ENCODE measurements at places on chromosomes 11 and 22. TPM values are rescaled to one million over a fixed set of nuclear protein-coding genes. Genes with fewer than 3 reads are reported as not detected.

DNA sequence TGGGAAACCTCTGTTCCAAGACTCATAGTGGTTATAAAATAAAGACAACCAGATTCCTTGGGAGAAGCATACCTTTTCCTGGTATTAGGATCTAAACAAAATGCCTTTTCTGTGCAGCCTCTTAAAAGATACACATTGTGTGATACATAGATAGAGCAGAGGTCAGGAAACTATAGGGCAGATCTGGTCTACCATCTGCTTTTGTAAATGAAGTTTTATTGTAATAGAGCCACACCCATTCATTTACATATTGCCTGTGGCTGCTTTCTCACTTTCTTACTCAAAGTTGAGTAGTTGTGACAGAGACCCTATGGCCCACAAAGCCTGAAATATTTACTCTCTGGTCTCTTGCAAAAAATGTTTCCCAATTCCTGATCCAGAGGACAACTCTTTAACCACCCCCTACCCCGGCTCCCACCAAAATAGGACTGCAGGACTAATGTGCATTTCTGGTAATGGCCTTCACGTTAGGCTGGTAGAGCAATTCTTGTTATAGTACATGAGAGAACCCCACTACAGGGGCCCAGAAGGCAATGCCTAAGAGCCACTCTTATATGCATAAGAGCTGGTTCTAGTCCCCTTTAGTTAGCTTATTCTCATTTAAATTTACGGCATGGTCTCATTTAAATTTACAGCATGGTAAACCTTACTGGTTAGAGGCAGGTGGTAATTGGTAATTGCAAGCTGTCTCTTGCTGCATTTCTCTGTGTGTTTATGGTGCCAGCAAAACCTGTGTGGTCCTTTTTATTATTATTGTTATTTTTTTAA, 76.8 kb upstream of the YWHAH start:
- DNase-seq, result no peak

- no peak for DNase-seq
These were observed 3.2 kb upstream of the POGLUT3 start for GRCh38 chr11:108501396-108501795.

DNA sequence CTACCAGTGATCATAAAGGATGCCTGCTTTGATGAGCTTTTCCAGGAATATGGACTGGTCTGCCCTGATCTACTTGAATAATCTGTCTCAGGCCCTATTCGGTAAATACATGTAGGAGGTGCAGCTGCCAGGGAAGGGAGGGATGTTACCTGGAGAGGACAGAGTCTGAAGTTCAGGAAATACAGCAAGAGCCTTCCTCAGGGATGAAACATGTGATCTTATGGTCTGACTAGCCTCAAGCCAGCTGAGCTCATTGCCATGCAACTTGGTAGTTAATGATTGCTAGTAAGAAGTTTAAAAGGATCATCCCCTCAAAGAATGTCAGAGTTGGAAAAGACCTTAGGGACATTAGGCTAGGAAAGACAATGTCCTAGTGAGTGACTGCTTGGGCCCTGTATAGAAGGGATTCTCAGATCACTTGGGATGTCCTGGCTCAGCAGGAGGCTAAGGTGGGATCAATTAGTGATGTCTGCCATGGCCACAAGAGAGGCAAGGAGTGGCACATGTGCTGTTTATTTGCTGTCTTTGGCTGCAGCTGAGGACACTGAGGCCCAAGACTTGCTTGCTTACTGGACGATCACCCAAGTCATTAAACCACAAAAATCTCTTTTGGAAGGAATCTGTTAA, 18.5 kb downstream of the PTPRJ start:
- no peak for DNase-seq

DNA sequence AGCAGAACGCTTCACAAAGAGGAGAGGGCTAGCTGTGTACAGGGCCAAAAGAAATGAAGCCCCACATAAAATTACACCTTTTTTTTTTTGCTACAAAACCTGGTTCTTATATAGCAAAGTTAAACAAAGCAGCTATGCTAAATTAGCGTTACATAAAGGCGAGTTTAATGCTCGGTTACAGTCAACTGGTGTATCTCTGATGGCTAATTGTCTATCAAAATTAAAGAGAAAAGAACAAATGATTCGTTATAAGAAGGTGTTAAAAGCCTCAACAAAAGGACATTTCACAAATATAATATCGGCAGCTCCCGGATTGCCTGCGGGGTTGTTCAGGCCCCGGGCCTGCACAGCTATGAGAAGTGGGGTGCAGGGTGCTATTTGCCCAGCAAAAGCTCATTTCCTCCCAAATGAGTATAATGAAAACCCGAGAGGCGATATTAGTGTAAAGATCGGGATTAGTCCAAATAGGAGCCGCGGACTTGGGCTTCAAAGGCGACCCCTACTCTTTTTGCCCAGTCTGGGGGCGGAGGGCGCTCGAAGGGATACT, 13.3 kb upstream of the PAX6 start:
- no peak for DNase-seq

- DNase-seq, result no peak
These were observed 29.9 kb upstream of the MOB2 start for GRCh38 chr11:1516273-1517067.

GRCh38 chr22:43092085-43092484, 2.9 kb upstream of the TTLL1 start:
- no peak for DNase-seq

DNA sequence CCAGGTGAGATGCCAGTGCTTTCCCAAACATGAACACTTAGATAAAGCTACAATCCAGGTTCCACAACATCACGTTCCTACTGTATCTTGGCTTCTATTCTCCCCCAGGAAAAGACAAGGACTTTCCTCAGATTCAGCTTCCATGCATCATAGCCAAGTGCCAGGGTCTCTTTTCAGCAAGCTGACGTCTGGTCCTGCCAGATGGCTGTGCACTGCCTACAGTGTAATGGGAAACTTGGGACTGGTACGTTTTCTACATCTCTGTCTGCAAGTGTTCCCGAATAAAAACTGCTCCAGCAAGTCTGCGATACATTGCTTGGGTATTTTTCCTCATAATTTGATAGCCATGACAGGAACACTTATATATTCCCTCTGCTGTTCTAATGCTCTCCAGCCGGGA, 412.5 kb downstream of the FAM181B start:
- no peak for DNase-seq

- DNase-seq, result no peak
These were observed 70.1 kb upstream of the PICALM start for GRCh38 chr11:86138958-86139357.

DNA sequence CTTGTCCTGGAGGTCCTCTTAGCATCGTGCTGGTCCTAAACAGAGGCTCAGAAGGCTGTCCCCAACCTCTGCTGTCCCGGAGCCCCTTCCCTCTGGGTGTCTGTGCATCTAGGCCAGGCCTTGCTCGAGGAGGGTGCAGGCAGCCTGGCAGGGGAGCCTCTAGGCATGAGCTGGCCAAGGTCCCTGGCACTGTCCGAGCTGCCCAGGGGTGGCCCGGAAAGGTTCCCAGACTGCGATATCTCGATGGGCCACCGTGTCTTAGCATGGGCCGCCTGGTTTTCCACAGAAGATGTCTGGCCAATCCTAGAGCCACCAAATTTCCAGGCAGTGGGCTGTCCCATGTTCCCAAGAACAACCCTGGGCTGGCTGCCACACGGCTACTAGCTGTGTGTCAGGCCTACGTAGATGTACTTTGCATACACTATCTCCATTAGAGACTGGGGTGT, 24.6 kb upstream of the SMIM38 start:
- DNase-seq, result no peak

DNA sequence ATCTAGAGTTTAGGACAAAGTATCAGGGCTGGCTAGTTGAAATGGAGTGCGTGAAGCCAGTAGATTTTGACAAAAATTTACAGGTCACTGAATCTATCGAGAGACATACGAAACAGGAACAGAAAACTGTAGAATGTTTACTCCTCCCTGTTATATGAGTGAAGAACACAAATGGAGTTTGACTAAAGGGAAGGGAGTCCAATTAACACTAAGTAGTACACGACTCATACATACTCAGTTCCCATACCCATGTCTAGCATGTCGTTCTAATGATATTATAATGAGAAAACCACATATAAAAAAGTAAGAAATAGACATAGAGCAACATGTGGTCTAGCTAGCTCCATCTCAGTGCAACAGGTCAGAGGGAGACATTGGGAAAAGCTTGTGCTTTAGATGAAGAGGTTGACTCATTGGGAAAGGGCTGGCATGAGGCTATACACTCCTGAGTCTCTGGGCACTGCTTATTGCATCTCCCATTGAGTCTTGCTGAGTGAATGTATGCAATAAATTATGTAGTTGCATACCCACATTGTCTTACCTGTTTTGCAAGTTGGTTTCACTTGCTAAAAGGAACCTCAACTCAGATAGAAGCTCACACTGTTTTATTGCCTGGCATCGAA, 43.5 kb downstream of the CD44 start:
- no peak for DNase-seq

- no peak for DNase-seq
These were observed 325.4 kb upstream of the CCDC90B start for GRCh38 chr11:83611600-83611999.

- no peak for DNase-seq
These were observed 4.7 kb downstream of the TCIRG1 start for GRCh38 chr11:68043349-68044144.

- no peak for DNase-seq
These were observed 341.5 kb downstream of the LARGE1 start for GRCh38 chr22:33578752-33579151.

- DNase-seq, result no peak
These were observed 163.1 kb downstream of the PKNOX2 start for GRCh38 chr11:125327518-125328224.

GRCh38 chr11:31874631-31875191, 63.6 kb upstream of the PAX6 start:
- no peak for DNase-seq

DNA sequence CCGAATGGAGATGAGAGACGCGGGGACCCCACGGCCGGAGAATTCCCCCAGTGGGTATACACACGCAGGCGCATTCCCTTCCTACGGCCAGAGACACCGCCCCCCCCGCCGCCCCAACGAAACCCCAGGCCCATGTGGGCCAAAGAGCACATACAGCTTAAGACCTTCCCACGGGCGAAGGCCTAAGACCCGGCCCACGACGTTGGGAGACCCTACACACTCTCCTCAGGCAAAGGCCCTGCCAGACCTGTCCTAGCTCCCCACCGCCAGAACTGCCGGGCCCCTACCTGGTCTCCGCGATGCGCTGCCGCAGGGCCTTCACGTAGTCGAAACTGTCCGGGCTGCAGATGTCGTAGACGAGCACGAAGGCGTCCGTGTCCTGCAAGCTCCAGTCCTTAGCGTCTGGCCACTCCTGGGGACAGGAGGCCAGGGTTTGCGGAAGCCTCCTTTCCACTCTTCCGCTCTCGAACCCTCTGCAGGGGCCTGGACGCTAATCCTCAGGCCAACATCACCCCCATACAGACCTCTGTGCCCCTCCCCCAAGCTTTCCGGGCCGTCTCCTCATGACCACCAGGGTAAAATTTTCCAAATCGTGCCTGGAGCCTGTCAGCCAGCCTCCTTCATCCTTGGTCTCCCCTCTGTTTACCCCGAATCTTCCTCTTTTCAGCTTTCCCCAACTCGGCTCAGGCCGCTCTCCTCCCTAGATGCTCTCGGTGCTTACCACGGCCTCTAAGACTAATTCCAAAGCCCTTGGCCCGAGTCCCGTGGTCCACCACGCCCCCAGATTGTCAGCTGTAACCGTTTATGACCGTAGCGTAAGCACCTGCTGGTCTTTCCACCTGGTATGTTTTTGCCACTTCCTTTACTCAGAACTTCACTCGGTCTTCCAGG, 1.7 kb downstream of the RASL10A start:
- DNase-seq, result no peak

The FLRT1 gene
- 0.42 TPM for total RNA-seq

The OR5B21 gene
- not detected for total RNA-seq

The ROBO3 gene
- 12.1 TPM for total RNA-seq

The C22orf31 gene
- not detected for total RNA-seq
